ENCODE measurements at places on chromosomes 5 and 9. TPM values are rescaled to one million over a fixed set of nuclear protein-coding genes. Genes with fewer than 3 reads are reported as not detected.

PCDHGC4 gene
- total RNA-seq: 8.6 TPM

NR5A1 gene
- not detected for total RNA-seq

DBH gene
- not detected for total RNA-seq

SEMA6A gene
- total RNA-seq: 29.3 TPM

FLT4 gene
- 16.9 TPM for total RNA-seq

ELOVL7 gene
- total RNA-seq: 2.7 TPM

RIGI gene
- total RNA-seq: 14.4 TPM

SCGB3A2 gene
- total RNA-seq: not detected

ATG10 gene
- 8.4 TPM for total RNA-seq

FOXD4L5 gene
- not detected for total RNA-seq

PCDHGA8 gene
- total RNA-seq: 5.4 TPM

GRCh38 chr9:98971168-98971914 lies 27.6 kb downstream of the COL15A1 start:
- no peak for DNase-seq

- peak; percentile 61 for DNase-seq
These were observed 237.7 kb upstream of the MEF2C start for GRCh38 chr5:89120719-89121118.

- DNase-seq: no peak
These were observed 167.2 kb downstream of the PBX3 start for GRCh38 chr9:125914411-125914810.

- no peak for DNase-seq
These were observed 248.6 kb downstream of the RFX3 start for GRCh38 chr9:3277200-3277599.

DNA sequence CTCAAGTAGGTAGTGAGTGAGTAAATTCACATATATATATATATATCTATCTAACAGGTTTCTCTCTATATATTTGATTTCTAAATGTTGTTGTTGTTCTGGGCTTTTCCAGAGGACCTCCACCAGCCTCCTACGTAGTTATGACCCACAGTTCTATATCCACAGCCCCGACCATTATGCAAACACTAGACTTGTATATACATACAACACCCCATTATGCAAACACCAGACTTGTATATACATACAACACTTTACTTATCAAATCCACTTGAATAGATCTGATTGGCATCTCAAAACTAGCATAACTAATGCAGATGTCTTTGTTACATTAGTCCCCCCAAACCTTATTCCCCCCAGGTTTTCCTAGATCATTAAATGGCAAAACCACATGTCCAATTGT lies 108.7 kb downstream of the JAKMIP2 start:
- no peak for DNase-seq

DNA sequence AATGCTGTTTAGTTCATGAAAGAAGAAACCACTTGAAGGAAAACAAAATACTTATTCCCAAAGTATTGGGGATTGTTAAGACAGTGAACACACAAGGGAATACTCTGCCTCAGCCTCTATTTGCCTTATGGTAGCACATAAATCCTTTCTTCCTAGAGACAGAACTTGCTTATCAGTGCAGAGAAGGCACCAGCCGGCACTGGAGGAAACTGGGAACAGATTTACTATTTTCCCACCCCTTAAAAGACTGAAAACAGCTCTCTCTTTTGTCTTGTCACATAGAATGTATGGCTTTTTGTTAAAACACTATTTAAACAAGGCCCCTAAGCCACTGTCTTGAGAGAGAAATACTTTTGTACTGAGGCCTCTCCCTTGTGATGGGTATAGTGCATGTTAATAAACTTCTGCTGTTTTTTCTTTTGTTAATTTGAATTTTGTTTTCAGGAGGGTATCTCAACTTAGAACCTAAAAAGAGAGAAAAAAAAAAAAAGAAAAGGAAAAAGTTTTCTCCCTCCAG lies 40.7 kb upstream of the EDIL3 start:
- no peak for DNase-seq

GRCh38 chr5:31362931-31363568 lies 168.8 kb downstream of the DROSHA start:
- DNase-seq: no peak

- DNase-seq: no peak
These were observed 27.1 kb downstream of the FRMD3 start for GRCh38 chr9:83511051-83511450.

DNA sequence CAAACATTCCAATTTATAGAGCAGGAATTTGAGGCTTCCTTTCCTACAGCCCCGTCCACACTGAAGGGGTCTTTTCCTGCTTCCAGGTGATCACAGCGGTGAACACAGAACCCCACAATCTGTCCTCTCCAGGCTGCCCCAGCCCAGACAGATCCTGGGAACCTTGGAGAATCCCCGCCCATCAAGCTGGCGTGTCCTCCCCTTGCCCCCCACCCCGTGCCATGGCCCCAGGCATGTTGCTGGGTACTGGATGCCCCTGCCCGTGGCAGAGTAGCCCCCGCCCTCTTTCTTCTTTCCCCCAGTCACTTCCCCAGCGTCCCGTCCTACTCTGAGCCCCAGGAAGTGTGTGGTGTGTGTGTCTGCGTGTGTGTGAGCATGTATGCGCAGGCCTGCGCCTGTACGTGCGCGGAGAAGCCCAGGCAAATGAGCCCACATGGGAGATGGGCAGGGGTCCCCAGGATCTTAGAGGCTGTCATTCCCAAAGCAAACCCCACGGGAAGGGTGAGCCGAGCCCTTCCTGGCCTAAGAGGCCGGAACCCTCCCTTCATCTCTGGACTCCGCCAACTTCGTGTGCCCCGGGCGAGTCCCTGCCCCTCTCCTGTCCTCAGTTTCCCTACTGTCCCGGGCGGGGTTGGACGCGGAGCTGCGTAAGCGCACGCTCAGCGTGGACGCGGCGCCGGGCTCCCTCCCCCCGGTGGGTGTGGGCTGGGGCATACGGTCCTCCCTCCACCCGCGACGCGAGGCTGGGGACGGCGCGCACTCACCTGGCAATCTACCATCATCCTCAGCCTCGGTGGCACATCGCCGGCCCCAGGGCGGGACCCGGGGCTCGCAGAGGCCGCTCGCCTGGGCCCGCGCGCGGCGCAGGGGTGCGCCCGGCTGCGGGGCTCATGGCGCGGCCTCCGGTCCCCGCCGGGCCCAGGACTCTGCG lies 15.2 kb downstream of the GBGT1 start:
- peak; percentile 88 for DNase-seq

GRCh38 chr9:89048616-89049015 lies 57.3 kb downstream of the S1PR3 start:
- DNase-seq: no peak

GRCh38 chr9:117394655-117395054 lies 20.2 kb downstream of the ASTN2 start:
- DNase-seq: no peak

GRCh38 chr5:375921-376798 lies 54.6 kb downstream of the AHRR start:
- peak; percentile 64 for DNase-seq

DNA sequence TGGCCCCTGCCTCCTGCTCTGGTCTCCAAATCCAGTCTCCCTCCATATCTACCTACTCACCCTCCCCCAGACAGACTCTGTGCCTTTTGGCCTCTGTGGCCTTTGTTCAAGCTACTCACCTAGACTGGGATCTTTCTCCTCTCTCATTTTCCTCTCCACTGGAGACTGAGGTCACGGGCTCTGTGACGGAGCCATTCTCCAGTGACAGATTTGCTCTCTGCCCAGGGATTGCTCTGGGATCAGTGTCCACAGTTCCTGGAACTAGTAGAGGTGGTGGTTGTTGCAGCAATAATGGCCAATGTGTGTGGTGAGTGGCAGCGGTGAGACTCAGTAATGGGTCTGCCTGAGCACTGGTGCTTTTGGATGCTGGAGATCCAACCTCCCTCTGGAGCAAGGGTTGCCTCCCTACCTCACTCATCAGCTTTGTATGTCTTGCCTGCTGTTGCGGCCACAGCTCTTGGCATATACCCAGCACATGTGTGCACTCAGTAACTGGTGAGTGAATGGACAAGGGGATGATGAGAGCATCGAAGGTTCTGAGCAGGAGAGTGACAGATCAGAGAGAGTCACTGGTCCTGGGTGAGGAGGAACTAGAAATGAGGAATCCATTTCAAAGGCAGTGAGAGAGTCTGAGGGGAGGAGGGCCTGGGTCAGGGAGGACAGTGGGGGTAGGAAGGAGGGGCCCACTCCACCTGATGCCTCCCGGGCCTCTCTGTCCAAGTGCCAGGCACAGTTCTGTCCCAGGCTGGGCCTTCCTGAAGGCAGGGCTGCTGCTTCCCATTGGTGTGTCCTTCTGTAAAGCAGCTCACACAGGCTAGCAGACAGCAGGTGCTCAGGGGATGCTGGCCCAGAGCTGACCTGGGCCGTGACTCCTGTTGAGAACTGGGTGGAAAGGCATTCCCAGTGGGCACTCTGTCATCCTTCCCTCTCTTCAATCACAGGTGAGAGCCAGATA lies 96.5 kb upstream of the PITX1 start:
- DNase-seq: peak; percentile 56

- no peak for DNase-seq
These were observed 1.1 kb downstream of the BAG1 start for GRCh38 chr9:33263131-33264002.

DNA sequence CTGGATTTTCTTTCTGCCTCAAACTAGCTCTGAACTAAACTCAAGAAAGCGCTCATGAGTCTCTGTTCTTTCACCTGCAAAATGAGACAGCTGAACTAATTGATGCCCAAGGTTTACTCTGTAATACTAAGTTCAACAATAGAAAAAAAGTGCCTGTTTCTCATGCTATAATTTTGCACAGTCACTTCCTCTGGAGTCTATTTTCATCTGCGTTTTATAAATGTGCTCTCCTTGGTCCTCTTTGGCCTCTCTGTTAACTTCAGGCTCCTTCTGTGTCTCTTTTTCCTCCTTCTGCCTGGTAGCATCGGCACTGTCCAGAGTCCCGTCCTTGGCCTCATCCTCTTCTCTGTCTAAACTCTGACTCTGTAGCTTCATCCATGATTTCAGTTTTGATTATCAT lies 311.9 kb upstream of the TLE4 start:
- DNase-seq: no peak

DNA sequence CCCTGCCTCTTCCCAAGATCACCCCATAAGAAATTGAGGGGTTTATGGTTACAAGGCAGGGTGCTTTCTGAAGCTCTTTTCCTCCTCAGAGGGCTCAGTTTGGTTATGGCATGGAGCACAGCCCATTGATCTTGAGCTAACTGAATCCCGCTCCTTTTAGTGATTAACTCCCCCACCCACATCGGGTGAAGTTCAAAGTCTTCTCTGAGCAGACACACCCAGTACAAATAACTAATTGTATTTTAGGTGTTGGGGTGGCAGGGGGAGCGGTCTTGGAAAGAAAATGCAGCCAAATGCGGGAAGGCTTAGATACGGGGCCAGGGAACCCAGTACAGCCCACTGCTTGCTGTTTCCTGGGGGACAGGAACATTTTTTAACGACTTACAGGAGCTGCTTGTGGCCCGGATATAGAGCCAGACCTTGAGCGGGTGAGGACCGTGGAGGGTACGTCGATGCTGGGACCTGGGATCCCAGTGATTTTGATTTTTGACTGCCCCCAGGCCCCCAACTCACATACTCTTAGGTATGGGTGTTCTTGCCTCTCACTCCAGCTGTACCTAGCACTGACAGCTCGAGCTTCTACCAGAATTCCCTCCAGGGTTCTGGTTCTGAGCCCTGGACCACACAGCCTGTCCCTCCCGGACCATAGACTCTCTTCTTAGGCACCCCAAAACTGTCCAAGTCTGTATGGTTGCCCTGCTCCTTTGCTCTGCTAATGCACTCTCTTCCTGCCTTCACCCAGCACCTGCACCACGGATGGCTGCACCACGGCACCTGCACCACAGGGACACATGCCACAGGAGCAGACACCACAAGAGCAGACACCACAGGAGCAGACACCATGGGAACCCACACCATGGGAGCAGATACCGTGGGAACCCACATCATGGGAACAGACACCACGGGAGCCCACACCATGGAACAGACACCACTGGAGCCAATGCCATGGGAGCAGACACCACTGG lies 18.3 kb upstream of the RXRA start:
- DNase-seq: no peak

DNA sequence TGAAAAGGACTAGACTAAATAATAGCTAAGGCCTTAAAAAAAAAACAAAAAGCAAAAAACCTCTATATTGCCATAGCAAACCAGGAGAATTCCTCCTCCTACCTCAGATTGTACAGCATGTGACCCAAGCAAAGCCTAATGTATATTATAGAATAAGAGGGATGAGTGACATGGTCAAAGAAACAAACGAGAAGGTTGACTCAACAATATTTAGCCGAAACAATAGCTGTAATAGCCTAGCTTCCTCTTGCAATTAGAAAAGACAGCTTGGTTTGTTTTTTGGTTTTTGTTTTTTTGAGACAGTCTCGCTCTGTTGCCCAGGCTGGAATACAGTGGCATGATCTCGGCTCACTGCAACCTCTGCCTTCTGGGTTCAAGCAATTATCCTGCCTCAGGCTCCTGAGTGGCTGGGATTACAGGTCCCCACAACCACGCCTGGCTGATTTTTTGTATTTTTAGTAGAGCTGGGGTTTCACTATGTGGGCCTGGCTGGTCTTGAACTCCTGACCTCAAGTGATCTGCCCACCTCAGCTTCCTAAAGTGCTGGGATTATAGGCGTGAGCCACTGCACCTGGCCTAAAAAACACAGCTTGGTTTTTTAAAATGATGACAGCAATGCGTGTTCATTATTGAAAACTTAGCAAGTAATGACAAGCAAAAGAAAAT lies 5.6 kb downstream of the NLN start:
- DNase-seq: no peak

GRCh38 chr5:39775086-39775796 lies 350.5 kb upstream of the DAB2 start:
- no peak for DNase-seq

GRCh38 chr9:126211441-126212074 lies 115.1 kb upstream of the MVB12B start:
- DNase-seq: no peak

GRCh38 chr5:10987276-10987924 lies 226.4 kb upstream of the DAP start:
- DNase-seq: no peak

GRCh38 chr9:107737987-107738743 lies 248.6 kb upstream of the KLF4 start:
- peak; percentile 87 for DNase-seq

Data from sigmoid colon (tissue), 7 donors.